ENCODE measurements at places on chromosomes 1 and 21.

- no peak for DNase-seq
These were observed 414 bp downstream of the GUCA2B start for GRCh38 chr1:42153624-42154023.

GRCh38 chr1:5940723-5941407 lies 51.4 kb downstream of the NPHP4 start:
- DNase-seq, result no peak

- no peak for DNase-seq
These were observed 42.4 kb upstream of the HP1BP3 start for GRCh38 chr1:20829531-20829930.

- no peak for DNase-seq
These were observed 10.9 kb upstream of the CD5L start for GRCh38 chr1:157852476-157852875.

GRCh38 chr1:204224655-204225054 lies 10.9 kb upstream of the GOLT1A start:
- no peak for DNase-seq

- DNase-seq, result no peak
These were observed 96.3 kb downstream of the NIBAN1 start for GRCh38 chr1:184878002-184878401.

DNA sequence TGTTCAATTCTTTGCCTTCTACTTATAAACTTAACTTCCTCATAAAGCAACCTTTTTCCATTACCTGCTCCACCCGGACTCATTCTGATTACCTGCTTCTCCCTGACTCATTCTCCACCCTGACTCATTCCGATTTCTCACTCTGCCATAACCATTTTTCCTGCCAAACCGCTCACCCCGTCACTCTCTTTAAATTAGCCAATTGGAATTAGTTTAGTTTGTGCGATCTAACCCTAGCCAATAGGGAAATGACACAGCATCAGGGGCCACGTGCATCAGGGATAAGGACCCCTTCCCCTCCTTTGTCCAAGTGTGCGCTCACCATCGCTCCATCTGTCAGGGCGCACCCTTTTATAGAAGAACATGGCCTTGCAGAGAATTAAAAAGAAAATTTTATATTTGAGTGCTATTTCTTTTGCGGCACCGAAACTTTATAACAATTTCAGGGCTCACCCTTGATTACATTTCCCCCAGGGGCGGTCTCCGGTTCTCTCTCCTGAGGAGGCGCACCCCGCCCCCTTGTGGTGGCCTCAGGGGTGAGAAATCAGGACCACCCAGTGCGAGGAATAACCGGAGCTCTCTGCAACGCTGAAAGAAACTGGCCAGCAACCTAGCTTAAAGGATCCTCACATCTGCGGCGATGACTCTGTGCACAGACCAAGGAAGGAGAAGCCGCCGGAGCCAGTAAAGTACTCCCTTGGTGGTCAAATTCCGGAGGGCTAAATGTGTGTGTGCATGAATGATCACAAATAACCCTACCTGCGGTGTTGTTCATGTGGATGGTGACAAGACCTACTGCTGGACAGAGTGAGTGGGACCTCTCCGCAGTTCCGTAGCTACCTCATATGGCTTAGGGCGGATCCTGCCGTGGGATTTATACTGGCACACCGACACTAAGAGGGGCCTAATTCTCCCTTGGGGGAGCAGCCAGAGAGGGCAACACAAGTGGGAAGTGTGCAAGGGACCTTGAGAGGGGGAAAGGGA lies 30.3 kb upstream of the CBR3 start:
- no peak for DNase-seq

GRCh38 chr21:42582787-42583476 lies 69.3 kb downstream of the SLC37A1 start:
- no peak for DNase-seq

GRCh38 chr1:84122780-84123382 lies 21.2 kb upstream of the PRKACB start:
- peak; percentile 15 for DNase-seq

- peak; percentile 43 for DNase-seq
These were observed 360.1 kb upstream of the PLXNA2 start for GRCh38 chr1:208604295-208604694.

GRCh38 chr1:167795810-167796740 lies 74.3 kb downstream of the MPZL1 start:
- no peak for DNase-seq

DNA sequence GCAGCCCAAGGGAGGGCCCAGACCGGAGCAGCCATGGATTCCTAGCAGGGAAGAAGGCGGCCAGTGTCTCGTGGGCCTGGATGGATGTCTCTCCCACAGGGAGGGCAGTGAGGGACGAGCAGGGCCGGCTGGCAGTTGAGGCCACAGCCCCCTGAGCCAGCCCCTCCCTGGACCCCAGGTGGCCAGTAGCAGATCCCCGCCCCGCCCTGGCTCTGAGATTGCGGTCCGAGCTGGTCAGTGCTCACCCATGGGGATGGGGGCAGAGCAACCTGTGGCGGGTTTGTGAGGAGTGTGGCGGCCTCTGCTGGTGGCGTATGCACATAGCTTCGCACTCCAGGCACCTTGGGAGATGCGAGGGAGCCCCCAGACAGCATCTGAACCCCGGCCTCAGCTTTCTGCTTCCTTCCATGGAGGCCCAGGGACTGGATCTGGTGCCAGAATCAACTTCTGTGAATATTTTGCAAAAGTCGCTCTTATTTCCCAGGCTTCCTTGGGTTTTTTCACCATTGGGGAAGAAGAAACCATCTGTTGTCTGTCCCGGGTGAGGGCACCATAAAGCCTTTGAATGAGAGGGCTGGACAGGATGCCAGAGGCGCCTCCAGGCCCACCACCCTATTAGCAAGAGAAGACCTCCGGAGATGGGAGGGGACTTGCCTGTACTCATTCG lies 8.4 kb upstream of the KCNN3 start:
- peak; percentile 84 for DNase-seq

DNA sequence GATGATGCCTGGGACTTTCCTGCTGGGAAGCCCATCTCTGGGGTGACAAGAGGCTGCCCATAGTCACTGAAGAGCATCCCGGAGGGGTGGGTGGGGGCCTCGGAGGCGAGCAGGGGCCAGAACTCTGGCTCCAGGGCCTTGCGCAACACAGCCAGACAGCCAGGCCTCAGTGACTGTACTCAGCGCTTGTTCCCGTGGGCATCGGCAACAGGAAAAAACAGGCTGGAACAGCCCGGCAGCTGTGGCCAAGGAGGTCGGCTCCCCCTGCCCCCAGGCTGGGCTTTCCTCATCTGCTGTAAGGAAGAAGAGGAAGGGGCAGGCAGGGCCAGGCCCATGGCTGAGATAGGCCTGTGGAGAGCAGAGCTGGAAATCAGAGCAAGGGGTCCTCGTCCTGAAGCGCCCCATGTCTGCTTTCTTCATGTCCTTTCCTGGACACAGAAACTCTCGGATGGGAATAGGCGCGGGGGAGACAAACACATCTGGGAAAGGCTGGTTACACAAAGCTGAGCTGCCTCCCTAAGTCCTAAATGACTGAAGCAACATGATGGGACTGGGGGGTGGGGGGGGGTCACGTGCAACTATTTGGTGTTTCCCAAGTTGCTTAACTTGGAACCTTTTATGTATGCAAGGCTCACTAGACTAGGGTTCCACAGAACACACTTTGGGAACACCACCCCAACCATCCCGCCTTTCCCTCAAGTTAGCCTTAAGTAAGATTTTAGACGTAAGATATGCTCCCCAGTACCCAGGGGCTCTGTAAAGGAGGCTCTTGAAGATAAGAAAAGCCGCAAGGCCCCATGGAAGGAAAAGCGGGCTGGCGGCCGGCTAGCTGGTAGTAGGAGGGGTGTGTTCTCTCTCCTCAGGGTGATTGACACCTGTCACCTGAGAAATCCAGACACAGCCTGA lies 30.7 kb downstream of the HSPG2 start:
- DNase-seq, result no peak

- DNase-seq, result no peak
These were observed 29.6 kb upstream of the ID3 start for GRCh38 chr1:23588749-23589548.

DNA sequence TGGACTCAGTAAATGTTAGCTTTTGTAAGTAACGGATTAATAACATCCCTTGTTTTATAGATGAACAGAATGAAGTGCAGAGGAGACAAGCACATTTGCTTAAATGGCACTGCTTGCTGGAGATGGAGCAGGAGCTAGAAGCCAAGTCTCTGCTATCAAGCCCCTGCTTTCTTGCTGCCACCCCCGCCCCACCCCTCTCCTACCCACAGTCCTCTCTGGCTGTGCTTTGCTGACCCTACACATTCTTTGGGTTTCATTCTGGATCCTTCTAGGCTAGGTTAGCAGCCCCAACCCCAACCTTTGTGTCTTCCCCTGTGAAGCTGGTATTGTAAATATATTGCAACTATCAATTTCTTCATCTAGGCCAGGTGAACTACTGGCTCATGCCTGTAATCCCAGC lies 77.5 kb upstream of the CAPZB start:
- no peak for DNase-seq

DNA sequence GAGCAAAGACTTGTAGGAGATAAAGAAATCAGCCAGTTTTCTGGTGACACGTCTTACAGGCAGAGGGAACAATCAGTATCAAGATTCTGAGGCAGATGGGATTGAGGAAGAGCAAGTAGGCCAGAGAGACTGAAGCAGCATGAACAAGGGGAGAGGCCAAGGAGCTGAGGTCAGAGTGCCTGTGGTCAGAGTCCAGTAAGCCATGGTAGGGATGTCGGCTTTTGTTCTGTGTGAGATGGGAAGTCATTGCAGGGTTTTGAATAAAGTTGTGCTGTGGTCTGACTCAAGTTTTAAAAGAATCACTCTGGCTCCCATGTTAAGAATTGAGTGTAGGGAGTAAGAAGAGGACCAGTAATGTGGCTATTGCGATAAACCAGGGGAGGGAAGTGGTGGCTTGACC lies 85.9 kb upstream of the IVNS1ABP start:
- no peak for DNase-seq

GRCh38 chr21:31873275-31873695 lies 465 bp downstream of the HUNK start:
- DNase-seq, result no peak

- no peak for DNase-seq
These were observed 52.9 kb downstream of the ATP1A1 start for GRCh38 chr1:116425987-116426386.

DNA sequence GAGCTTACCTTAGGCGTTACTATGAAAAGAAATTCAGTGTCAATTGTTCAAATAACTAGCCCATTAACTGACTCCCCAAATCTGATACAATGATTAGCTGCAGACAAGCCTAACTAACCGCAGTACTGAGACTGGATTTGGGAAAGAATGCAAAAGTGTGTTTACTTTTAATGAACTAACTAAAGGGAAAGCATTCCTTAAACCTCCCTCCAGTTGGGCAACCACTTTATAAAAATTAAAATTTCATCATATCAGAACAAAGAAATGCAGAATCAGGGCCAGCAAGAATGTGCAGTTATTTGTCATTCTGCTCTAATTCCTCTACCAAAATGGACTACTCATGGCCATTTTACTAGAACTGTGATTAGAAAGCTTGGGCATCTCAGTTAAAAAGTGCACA lies 11.7 kb upstream of the NR5A2 start:
- no peak for DNase-seq

DNA sequence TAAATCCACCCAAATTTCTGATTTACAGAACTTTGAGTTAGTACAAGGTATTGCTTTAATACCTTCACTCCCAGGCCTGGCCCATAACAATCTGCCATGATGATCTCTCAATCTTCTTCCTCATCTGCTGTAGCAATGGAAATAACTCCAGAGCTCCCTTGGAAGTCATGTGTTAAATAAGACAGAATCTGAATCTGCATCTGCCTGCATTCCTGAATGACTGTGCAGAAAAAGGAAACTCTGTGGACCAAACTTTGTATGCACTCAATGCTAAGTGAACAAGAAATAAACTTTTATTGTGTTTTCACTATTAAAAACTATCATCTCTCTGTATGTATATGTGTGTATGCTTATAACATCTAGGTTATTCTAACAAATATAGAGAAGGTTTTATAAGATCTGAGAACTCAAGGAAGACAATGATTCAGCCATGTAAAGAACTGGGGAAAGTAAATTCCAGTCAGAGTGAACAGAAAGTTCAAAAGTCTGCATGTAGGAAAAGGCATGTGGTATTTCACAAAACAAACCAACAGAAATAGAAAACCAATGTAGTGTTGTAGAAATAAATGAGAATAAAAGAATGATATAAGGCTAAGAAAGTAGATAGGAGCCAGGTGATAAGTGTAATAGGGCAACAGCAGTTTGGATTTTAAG lies 390.2 kb downstream of the USH2A start:
- DNase-seq, result no peak

- no peak for DNase-seq
These were observed 56.4 kb upstream of the RGS7 start for GRCh38 chr1:241413386-241413785.

GRCh38 chr1:70314706-70315304 lies 39.7 kb downstream of the ANKRD13C start:
- DNase-seq, result no peak

DNA sequence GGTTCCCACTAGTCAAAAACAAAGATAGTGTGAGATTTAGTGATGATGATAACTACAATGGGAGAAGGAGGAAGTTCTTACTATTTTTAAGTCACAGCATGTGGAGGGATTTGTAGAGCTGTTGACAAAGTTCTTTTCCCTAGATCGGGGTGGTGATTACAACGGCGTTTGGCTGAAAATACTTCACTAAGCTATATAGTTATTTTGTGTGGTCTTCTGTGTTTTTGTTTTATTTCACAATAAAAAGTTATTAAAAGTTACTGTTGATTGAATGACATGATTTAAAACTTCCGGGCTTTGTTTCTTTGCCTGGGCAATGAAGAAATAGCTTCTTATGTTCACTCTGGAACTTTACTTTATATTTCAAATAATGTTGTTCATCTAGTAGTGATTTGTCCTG lies 47.3 kb upstream of the SSX2IP start:
- DNase-seq, result no peak

DNA sequence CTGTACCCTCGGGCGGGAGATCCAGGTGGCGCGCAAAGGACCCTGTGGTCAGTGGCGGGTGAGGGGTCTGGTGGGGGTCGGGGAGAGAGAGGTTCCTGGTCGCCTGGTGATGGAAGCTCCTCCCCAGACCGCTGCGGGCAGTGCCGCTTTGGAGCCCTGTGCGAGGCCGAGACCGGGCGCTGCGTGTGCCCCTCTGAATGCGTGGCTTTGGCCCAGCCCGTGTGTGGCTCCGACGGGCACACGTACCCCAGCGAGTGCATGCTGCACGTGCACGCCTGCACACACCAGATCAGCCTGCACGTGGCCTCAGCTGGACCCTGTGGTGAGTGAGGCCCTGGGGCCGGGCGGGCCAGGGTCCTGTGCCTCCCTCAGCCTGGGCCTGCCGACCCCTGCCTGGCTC lies 23.5 kb downstream of the AGRN start:
- no peak for DNase-seq

DNA sequence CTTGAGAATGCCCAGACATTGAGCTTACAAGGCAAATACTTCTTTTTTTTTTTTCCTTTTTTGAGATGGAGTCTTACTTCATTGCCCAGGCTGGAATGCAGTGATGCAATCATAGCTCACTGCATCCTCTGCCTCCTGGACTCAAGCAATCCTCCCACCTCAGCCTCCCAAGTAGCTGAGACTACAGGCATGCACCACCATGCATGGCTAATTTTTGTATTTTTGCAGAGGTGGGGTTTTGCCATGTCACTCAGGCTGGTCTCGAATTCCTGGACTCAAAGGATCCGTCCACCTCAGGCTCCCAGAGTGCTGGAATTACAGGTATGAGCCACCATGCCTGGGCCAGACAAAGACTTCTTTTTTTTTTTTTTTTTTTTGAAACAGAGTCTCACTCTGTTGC lies 79.1 kb downstream of the NUP210L start:
- no peak for DNase-seq

- no peak for DNase-seq
These were observed 433.1 kb upstream of the KAZN start for GRCh38 chr1:14165371-14165801.

GRCh38 chr1:246815693-246816270 lies 91.6 kb downstream of the SCCPDH start:
- no peak for DNase-seq

All from GM10248 (cell line).